ENCODE measurements at places on chromosomes 7 and 10. TPM values are rescaled to one million over a fixed set of nuclear protein-coding genes. Genes with fewer than 3 reads are reported as not detected.

GRCh38 chr10:5576780-5577624, 52.2 kb downstream of the CALML3 start:
- no peak for DNase-seq

- no peak for DNase-seq
These were observed 10.9 kb downstream of the RNF32 start for GRCh38 chr7:156651474-156651873.

GRCh38 chr7:361680-362401, 71.9 kb downstream of the FOXL3 start:
- no peak for DNase-seq

GRCh38 chr10:129888784-129889616, 75.1 kb downstream of the EBF3 start:
- peak; percentile 39 for DNase-seq

DNA sequence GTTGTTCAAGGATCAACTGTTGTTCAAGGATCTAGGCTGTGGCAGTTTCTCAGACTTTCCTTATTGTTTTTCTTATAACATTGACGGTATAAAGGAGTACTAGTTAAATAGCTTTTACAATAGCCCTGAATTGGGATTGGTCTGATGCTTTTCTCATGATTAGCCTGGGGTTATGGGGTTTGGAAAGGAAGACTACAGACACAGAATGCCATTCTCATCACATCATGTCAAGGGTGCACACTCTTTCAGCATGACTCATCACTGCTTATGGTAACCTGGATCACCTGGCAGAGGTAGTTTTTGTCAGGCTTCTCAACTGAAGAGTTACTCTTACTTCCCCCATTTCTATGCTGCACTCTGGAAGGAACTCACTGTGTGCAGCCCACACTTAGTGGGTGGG, 194.2 kb upstream of the NPSR1 start:
- DNase-seq: no peak

DNA sequence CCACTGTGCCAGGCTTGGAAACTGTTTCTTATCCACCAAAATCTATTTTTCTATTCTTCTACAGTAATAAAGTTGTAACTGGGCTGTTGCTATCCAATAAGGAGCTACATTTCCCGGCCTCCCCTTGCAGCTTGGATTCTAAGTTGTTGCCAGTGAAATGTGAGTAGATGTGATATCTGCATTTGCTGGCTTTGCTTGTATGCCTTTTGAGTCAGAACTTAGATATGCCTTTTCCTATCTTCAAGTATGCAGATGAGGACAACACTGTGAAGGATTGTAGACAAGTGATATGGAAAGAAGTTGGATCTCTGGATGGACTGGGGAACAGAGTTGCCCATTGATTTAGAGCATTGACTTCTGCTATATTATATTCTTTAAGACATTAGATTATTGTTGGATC, 236.9 kb downstream of the REEP3 start:
- no peak for DNase-seq

- DNase-seq: no peak
These were observed 22.6 kb upstream of the TSPAN13 start for GRCh38 chr7:16730937-16731336.

DNA sequence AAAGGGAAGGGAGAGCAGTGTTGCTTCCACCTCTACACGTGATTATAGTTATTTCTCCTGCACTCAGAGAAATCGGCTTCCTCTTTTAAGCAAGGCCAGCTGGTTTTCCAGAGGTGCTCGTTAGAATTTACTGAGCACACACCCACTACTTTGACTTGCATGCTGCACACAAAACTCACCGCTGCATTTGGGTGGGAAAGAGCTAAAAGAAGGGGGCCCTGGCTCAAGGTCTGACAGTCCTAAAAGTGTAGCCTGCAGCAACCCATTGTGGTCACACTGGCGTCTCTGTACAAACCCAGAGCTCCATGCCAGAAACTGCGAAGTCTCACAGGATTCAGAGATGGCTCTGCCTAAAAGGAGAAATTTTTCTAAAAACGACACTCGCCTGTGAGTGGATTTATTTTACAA, 133.7 kb downstream of the SLC25A13 start:
- no peak for DNase-seq

DNA sequence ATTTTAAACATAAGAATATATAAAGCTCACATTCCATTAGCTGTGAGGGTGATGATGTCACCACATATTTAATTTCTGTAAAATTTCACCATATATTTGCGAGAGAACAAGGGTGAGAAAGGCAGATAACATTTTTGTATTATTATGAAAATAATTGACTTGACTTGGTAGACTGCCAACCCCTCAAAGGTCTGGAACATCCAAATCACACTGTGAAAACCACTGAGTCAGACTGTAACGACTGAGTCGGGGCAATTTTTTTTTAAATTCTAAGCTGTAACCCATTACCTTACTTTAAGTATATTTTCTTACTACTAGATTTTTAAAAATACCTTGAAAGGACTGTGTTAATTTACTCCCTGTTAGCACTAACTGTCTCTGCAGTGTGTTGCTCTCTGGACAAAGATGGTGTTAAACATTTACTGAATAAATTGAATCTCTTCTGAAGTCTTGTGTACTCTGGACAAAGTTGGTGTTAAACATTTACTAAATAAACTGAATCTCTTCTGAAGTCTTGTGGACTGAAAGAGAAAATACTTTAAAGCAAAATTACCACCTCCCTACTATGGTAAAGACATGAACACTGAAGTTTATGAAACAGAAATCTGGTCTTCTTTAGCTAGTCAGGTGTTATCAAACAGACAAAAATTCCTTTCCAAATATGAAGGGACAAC, 14.1 kb downstream of the PDZD8 start:
- no peak for DNase-seq

- no peak for DNase-seq
These were observed 14.3 kb downstream of the UBTD1 start for GRCh38 chr10:97512993-97513392.

DNA sequence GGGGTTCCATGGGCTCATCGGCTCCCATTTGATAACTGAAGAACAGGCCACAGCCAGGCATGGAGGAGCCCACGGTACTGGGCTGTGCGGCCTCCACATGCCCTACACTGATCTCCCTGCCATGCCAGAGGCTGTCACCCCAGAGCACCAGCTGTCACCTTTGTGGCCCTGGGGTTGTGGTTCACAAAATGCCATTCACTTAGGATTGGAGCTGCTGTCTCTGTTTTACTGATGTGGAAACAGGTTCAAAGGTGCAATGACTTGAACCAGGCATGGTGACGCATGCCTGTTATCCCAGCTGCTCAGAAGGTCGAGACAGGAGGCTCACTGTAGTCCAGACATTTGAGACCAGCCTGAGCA, 4.3 kb upstream of the UPK3B start:
- DNase-seq: no peak

- DNase-seq: peak; percentile 80
These were observed 122.3 kb upstream of the LYZL2 start for GRCh38 chr10:30751678-30752331.

DNA sequence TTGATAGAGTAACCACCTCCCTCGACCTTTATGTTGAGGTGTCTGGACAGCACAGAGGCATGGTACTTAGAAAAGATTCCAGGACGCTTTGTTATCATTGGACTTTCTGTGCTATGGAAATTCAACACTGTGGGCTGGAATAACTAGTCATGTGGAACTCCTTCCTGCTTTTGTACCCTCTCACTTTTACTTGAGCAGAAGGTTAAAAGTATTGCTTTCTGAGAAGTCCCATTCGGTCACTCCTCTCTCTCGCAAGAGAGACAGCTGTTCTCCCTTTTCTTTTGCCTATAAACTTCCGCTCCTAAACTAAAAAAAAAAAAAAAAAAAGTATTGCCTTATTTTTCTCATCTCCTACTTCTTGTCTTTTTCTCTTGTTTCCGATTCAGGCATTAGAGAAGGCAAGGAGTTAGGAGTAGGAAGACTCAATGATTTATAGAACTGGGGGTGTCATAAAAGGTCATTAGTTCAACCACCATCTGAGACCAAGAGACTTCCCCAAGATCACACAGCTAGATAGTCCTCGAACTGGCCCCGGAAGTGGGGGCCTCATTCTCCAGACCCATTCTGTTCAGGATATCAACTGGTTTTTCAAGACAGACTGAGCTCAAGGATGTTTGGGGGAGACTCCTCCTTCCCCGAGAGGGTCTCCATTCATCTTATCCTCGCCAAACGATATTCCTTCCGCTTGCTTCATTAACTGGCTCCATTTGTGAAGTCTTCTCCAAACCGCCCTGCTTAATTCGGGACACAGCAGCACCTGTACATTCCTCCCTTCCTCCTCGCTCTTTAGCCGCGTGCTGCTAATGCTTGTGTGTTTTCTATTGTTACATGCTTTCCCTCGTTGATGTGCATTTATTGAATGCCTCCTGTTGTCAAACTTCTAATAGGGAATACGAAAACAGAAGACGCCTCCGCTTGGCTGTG, 995 bp upstream of the INPP5F start:
- no peak for DNase-seq

DNA sequence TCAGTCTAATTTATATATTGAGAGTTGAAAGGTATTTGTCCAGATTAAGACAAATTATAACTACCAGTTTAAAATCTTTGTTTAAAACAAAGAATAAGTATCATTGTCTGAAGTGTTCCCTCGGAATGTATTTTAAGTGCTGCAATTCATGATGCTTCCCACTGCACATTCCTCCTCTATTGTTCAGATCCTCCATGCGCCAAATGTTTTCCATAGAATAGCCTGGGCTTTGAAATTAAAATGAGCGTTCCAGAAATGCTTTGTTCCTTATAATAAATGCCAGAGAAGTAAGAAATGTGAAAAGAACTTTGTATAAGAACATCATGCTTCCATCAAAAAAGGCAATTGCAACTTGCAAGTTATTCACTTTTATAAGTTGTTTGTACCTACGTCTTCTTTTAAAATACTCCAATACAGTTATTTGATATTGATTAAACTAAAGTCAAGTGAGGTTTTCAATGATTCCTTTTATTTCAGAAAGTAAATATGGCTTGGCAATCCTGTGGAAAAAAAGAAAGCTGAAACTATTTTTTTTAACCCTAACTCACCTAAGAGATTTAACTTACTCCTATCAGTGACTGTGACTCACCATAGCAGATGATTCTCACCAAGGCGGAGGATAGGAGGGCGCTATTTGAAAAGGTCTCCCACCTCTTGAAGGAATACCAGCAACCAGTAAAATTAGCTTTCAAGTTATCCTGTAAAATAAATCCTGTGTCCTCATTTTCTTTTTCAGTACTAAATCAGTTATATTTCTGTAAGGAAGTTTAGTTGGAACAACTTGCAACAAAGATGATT, 85.8 kb downstream of the CTNNA3 start:
- no peak for DNase-seq

Gene FAM241B
- 3.2 TPM for total RNA-seq

Gene LMOD2
- not detected for total RNA-seq

Gene YWHAG
- total RNA-seq: 83.1 TPM

Gene NXPH1
- total RNA-seq: not detected

Gene FAM25C
- total RNA-seq: not detected

Gene ZNF37A
- total RNA-seq: 19.6 TPM

Gene CFAP43
- total RNA-seq: 0.25 TPM
